Karpas-422 (cell line): ENCODE measurements at places on chromosomes 3 and 15. TPM values are rescaled to one million over a fixed set of nuclear protein-coding genes. Genes with fewer than 3 reads are reported as not detected.

GRCh38 chr3:72199530-72199929, 414.6 kb upstream of the PROK2 start:
- no peaks in the 10 kb centered on the region for H3K36me3 ChIP-seq
- H3K27me3 ChIP-seq: peaks cover 6% of the 10 kb centered on the region; the same call in 1 of the 2 replicates
- H3K4me1 ChIP-seq: peaks cover 17% of the 10 kb centered on the region
- H3K27ac ChIP-seq: no peak overlapping the region
- no peak overlapping the region for H3K4me3 ChIP-seq
- no peak for DNase-seq

- H3K4me3 ChIP-seq: no peak overlapping the region
- H3K36me3 ChIP-seq: no peaks in the 10 kb centered on the region
- H3K27me3 ChIP-seq: peaks cover 3% of the 10 kb centered on the region; the same call in 1 of the 2 replicates
- DNase-seq: peak; percentile 58
These were observed 74.2 kb upstream of the SATB1 start for GRCh38 chr3:18499301-18499700.

- no peaks in the 10 kb centered on the region for H3K36me3 ChIP-seq
- H3K4me1 ChIP-seq: no peaks in the 10 kb centered on the region
- no peak for DNase-seq
These were observed 12.6 kb upstream of the GOLGA6L7 start for GRCh38 chr15:28861031-28861534.

GRCh38 chr15:99467853-99468464, 97.8 kb upstream of the MEF2A start:
- peaks cover 25% of the 10 kb centered on the region for H3K4me1 ChIP-seq
- H3K36me3 ChIP-seq: no peaks in the 10 kb centered on the region
- H3K27me3 ChIP-seq: peaks cover 5% of the 10 kb centered on the region; the same call in 1 of the 2 replicates
- no peak overlapping the region for H3K4me3 ChIP-seq
- no peak overlapping the region for H3K27ac ChIP-seq

- no peak overlapping the region for H3K27ac ChIP-seq
- no peak overlapping the region for H3K4me3 ChIP-seq
- no peak for DNase-seq
- no peaks in the 10 kb centered on the region for H3K36me3 ChIP-seq
These were observed 122.5 kb downstream of the C3orf70 start for GRCh38 chr3:185030399-185030798.

TUSC7 gene
- total RNA-seq: not detected in 2 replicates

AP2M1 gene
- 212 and 265 TPM in 2 replicates for total RNA-seq

CACNA1D gene
- total RNA-seq: not detected in 2 replicates

CELF6 gene
- total RNA-seq: 4.4 and 4.6 TPM in 2 replicates

GRCh38 chr3:44468572-44469520, 8.6 kb downstream of the ZNF445 start:
- H3K27me3 ChIP-seq: no peaks in the 10 kb centered on the region
- peaks cover 12% of the 10 kb centered on the region; the same call in 1 of the 2 replicates for H3K36me3 ChIP-seq
- H3K4me1 ChIP-seq: peaks cover 33% of the 10 kb centered on the region
- no peak overlapping the region for H3K27ac ChIP-seq
- no peak overlapping the region for H3K4me3 ChIP-seq
- no peak for DNase-seq

GRCh38 chr3:156366559-156366958, 188.4 kb downstream of the SSR3 start:
- H3K4me1 ChIP-seq: no peaks in the 10 kb centered on the region
- H3K27ac ChIP-seq: no peak overlapping the region
- no peaks in the 10 kb centered on the region for H3K27me3 ChIP-seq
- H3K4me3 ChIP-seq: no peak overlapping the region
- no peaks in the 10 kb centered on the region for H3K36me3 ChIP-seq
- no peak for DNase-seq

TICRR gene
- total RNA-seq: 5.1 and 5.5 TPM in 2 replicates

SENP8 gene
- 1.0 and 6.8 TPM in 2 replicates for total RNA-seq

IL12A gene
- 0.78 and 0.83 TPM in 2 replicates for total RNA-seq

DNA sequence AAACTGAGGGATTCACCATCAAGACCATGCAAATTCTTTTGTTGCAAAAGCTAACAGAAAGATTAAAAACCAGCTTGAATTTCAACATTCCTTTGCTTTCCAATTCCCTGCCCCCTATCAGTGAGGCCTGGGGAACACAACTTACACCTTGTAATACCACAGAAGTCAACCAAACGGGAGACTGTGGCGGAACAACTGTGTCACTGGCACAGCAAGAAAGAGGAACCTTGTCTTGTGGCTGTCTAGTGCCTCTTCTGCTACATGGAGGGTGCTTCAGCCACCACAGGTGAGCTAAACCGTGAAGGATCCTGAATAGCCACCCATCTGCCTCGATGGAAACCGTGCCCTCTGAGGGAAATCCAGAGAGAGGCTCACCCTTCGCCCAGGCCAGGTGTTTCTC, 11.4 kb downstream of the CCDC12 start:
- peaks cover 82% of the 10 kb centered on the region for H3K4me1 ChIP-seq
- H3K36me3 ChIP-seq: peaks cover 23% of the 10 kb centered on the region
- peak overlapping the region; percentile 78 for H3K27ac ChIP-seq
- no peaks in the 10 kb centered on the region for H3K27me3 ChIP-seq
- no peak overlapping the region for H3K4me3 ChIP-seq
- DNase-seq: peak; percentile 54

- peak overlapping the region; percentile 83 for H3K27ac ChIP-seq
- no peaks in the 10 kb centered on the region for H3K36me3 ChIP-seq
- no peaks in the 10 kb centered on the region for H3K27me3 ChIP-seq
These were observed 1.5 kb downstream of the MGA start for GRCh38 chr15:41661518-41662225.

SEMA7A gene
- total RNA-seq: 41.6 and 49.1 TPM in 2 replicates

NANOGP8 gene
- total RNA-seq: not detected in 2 replicates

CD200 gene
- not detected in 2 replicates for total RNA-seq

ZNF660 gene
- total RNA-seq: 5.4 and 11.1 TPM in 2 replicates

- no peak for DNase-seq
- no peaks in the 10 kb centered on the region for H3K4me1 ChIP-seq
- H3K4me3 ChIP-seq: no peak overlapping the region
- no peaks in the 10 kb centered on the region for H3K27me3 ChIP-seq
- H3K36me3 ChIP-seq: no peaks in the 10 kb centered on the region
These were observed 63.6 kb downstream of the OSTN start for GRCh38 chr3:191262650-191263049.

GRCh38 chr3:37443363-37444035, 269.1 kb upstream of the LRRFIP2 start:
- no peaks in the 10 kb centered on the region for H3K4me1 ChIP-seq
- H3K4me3 ChIP-seq: no peak overlapping the region
- H3K27me3 ChIP-seq: no peaks in the 10 kb centered on the region
- H3K36me3 ChIP-seq: no peaks in the 10 kb centered on the region

DNA sequence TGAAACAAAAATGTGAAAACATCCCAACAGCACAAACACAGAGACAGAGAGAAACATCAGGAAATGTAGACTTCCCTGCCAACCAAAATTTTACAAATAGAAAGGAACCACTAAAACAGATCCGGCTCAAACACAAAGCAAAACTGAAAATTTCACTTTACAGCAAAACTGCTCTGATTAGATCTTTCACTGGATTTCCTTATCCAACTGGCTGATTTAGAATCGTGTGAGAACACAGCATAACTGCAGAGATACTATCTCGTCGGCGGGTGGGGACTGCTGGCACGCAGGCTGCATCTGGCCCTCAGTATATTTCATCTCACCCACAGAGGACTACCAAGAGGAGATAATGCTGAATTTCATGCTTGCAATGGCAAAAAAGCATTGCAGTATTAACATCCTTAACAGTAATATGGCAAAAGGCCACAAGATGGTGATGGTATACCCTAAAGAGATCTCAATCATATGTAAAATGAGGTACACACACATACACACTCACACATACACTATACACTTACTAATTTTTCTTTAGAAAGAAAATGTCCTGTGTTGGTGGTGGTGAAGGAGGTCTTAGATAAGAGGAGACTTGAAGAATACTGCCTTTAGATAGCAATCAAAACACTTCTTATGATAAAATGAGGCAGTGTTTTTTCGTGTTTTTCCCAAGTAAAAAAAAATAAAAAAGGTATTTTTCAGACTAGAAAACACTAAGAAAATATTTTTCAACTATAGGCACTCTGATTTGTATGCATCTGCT, 10.6 kb upstream of the LEO1 start:
- peak; percentile 90 for DNase-seq
- peak overlapping the region; percentile 36; the same call in 1 of the 2 replicates for H3K4me3 ChIP-seq
- no peaks in the 10 kb centered on the region for H3K27me3 ChIP-seq
- H3K4me1 ChIP-seq: peaks cover 13% of the 10 kb centered on the region

DNA sequence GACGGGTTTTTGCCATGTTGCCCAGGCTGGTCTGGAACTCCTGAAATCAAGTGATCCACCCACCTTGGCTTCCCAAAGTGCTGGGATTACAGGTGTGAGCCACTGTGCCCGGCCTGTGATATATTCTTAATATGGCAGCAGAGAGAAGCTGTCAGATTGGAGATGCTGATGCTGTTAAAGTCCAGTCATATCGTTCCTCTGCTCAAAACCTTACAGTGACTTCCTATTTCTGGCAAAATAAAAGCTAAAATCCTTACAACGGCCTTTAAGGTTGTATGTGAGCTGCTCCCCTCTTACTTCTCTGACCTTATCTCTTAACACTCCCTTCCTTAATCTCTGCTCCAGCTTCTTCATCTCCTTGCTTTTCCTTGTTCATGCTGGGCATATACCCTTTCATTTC, 26.6 kb upstream of the MGA start:
- H3K4me1 ChIP-seq: peaks cover 27% of the 10 kb centered on the region
- peak overlapping the region; percentile 24; the same call in 1 of the 2 replicates for H3K4me3 ChIP-seq
- no peaks in the 10 kb centered on the region for H3K27me3 ChIP-seq
- no peaks in the 10 kb centered on the region for H3K36me3 ChIP-seq
- DNase-seq: no peak
- H3K27ac ChIP-seq: no peak overlapping the region

CEMIP gene
- total RNA-seq: not detected in 2 replicates

DNA sequence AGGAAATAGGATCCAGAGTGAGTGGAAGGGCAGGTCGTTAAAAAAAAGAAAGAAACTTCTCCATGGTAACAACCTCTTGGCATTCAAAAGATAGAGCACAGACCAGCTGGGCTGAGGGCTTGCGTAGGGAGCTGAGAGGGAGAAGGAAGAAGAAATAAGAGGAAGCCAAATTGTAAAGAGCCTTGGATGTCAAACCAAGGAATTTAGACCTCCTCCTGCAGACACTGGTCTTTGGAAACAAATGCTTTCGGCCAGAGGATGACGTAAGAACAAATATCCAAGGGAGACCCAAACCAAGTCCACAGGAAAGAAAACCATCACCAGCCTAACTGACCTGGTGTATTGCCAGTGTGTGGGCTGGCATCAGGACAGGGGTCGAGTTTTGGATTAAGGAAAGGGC, 155.2 kb downstream of the UACA start:
- DNase-seq: no peak
- H3K27me3 ChIP-seq: no peaks in the 10 kb centered on the region
- H3K27ac ChIP-seq: no peak overlapping the region
- H3K4me1 ChIP-seq: no peaks in the 10 kb centered on the region
- H3K36me3 ChIP-seq: no peaks in the 10 kb centered on the region
- H3K4me3 ChIP-seq: no peak overlapping the region

SYNPR gene
- not detected in 2 replicates for total RNA-seq

DNA sequence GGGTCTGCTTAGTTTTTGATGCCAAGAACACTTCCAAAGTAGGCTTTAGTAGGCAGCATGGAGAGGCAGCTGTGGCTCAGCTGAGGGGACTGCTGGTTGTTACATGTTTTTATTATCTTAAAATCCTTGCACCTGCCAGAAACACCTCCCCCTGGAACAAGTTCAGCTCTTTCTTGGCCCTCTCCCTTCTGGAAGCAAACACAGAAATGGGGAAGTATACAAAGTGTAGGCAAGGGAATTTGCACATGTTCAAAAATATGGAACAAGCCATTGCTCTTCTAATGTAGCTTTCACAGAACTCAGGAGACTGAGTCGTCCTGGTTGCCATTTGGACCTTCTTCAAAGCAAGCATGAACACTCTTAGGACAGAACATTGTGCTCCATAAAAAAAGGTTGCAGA, 169.1 kb upstream of the SEMA6D start:
- H3K4me1 ChIP-seq: no peaks in the 10 kb centered on the region
- H3K4me3 ChIP-seq: no peak overlapping the region
- H3K27ac ChIP-seq: no peak overlapping the region

- H3K4me1 ChIP-seq: peaks cover 37% of the 10 kb centered on the region
- H3K36me3 ChIP-seq: peaks cover 45% of the 10 kb centered on the region
- H3K4me3 ChIP-seq: no peak overlapping the region
- H3K27me3 ChIP-seq: no peaks in the 10 kb centered on the region
- peak; percentile 81 for DNase-seq
These were observed 182.4 kb downstream of the CBLB start for GRCh38 chr3:105686278-105686897.

CYP1A2 gene
- not detected in 2 replicates for total RNA-seq

DNA sequence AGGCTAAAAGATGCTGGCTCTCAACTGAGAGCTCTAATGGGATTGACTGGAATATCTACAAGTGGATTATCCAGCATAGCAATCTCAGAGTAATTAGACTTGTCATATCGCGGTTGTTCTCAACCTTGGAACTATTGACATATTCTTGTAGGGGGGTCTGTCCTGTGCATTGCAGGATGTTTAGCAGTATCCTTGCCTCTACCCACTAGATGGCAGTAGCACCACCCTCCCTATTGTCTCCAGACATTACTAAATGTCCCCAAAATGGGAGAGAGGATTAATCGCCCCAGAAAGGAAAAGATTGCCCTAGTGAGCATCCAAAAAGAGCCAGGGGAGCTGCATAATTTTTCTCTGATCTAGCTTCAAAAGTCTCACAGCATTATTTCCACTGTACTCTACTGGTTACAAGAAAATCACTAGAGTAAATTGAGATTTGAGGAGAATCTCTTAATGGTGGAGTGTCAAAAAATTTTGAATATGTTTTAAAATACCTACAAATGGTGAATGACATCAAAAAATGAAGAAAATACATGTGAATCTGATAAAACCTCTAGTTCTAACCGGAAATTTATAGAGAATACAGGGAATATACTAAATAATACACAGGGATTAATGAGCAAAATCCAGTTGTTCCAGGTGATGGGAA, 388.2 kb upstream of the AGTR1 start:
- H3K36me3 ChIP-seq: no peaks in the 10 kb centered on the region
- peak; percentile 91 for DNase-seq
- no peaks in the 10 kb centered on the region for H3K27me3 ChIP-seq
- H3K27ac ChIP-seq: no peak overlapping the region

GRCh38 chr15:60076582-60077276, 72.6 kb downstream of the FOXB1 start:
- no peak for DNase-seq
- no peaks in the 10 kb centered on the region for H3K27me3 ChIP-seq
- no peaks in the 10 kb centered on the region for H3K36me3 ChIP-seq
- H3K4me3 ChIP-seq: no peak overlapping the region
- no peaks in the 10 kb centered on the region for H3K4me1 ChIP-seq
